Activated CD8-positive, alpha-beta memory T cell treated with anti-CD3 and anti-CD28 coated beads for 1 hour (primary cell): ENCODE measurements at places on chromosomes 2 and 18.

- DNase-seq: no peak
These were observed 182.9 kb downstream of the DYM start for GRCh38 chr18:49277395-49278036.

GRCh38 chr2:23381084-23381483 is 3.9 kb upstream of the KLHL29 start:
- no peak for DNase-seq

GRCh38 chr2:71484354-71484753 is 31.0 kb downstream of the DYSF start:
- no peak for DNase-seq

DNA sequence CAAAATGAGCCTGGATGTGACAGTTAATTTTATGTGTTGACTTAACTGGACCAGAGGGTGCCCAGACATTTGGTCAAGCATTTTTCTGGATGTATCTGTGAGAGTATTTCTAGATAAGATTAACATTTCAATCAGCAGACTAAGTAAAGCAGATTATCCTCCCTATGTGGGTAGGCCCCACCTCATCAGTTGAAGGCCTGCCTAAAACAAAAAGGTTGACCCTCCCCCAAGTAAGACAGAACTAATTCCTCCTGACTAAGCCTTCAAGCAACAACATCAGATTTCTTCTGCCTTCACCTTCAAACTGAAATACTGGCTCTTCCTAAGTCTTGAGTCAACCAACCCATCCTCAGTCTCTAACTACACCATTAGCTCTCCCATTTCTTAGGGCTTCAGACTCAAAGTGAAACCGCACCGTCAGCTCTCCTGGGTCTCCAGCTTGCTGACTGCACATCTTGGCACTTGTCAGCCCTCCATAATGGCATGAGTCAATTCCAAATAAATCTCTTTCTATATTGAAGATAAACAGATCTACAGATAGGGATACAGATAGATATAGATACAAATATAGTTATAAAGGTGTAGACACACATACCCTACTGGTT is 47.9 kb downstream of the MEMO1 start:
- DNase-seq: no peak

DNA sequence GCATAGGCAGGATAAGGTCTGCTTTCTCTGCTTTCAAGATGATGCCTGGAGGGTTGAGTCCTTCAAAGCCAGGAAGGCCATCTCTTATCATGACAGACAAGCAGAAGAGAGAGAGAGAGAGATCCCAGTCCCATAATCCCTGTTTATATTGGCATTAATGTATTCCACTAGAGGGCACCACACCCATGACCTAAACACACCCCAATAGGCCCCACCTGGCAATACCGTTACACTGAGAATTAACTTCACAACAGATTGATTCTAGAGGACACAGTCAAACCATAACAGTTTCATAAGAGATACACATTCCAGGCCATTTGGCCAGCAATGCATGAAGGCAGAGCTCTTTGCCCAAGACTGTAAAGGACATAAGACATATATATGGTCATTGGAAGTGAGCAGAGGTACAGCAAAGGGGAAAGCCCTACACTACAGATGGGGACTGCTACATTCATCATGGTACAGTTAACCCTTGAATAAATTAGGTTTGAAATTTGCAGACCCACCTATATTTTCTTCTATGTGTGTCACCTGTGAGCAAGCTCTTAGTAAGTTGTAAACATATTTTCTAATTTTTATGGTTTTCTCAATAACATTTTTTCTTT is 1516.1 kb downstream of the RPIA start:
- DNase-seq: no peak

GRCh38 chr2:203462308-203462707 is 72.8 kb downstream of the RAPH1 start:
- DNase-seq: no peak
